ENCODE measurements at places on chromosomes 7 and 10.

DNA sequence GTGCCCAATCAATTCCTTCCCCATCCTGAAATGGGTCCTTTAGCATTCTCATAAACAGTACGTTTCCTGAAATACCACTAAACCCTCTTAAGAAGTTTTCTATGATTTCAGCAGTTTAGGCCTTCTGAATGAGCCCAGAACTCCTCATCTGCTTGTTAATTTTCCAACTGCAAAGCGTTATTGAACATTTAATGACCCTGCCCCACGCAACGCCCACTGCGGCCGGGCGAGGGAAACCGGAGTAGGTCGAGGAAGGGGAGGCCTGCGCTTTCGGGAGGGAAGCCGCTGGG, 608 bp upstream of the UBN2 start:
- DNase-seq: no peak

- DNase-seq: no peak
Observed at GRCh38 chr10:133614830-133615580, 11.6 kb downstream of the FRG2B start.

DNA sequence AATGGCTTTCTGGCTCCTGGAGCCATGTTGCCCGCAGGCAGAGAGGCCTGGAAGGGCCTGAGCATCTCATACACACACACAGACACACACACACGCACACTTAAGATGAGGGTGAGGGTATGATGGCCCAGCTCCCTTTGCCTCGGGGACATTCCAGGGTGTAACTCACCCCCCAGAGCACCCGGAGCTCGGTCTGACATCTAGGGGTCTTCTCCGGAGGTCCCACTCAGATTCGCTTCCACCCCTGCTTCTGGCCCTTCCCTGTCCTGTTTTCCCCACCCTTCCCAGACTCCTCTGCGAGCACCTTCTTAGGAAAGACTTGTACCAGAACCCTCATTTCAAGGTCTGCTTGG, 304.4 kb downstream of the GRID1 start:
- no peak for DNase-seq

GRCh38 chr7:138868711-138869110, 70.7 kb upstream of the ATP6V0A4 start:
- no peak for DNase-seq

DNA sequence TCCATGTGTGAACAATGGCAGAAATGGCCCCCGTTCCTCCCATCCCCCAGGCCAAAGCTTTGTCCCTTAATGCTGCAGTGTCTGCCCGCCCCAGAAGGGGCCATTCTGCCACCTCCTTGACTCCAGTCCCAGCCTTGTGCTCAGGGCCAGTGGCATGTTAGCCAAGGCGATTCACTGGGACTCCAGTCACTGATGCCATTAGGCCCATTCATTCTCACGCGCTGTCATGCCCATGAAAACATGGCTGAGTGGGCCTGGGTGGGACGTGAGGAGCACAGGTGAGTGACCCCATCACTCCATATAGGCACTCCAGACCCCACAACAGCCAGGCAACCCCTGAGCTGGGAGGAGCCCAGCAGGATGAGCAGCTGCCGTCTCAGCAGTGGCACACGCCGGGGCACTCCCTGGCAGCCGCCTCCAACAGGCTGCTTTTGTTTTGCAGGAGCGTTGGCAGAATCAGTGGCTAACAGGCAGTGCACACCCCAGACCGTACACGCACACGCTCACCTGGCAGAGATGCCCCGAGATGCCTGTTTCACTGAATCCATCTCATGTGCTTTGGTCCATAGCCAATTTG, 79.5 kb downstream of the TCERG1L start:
- no peak for DNase-seq

DNA sequence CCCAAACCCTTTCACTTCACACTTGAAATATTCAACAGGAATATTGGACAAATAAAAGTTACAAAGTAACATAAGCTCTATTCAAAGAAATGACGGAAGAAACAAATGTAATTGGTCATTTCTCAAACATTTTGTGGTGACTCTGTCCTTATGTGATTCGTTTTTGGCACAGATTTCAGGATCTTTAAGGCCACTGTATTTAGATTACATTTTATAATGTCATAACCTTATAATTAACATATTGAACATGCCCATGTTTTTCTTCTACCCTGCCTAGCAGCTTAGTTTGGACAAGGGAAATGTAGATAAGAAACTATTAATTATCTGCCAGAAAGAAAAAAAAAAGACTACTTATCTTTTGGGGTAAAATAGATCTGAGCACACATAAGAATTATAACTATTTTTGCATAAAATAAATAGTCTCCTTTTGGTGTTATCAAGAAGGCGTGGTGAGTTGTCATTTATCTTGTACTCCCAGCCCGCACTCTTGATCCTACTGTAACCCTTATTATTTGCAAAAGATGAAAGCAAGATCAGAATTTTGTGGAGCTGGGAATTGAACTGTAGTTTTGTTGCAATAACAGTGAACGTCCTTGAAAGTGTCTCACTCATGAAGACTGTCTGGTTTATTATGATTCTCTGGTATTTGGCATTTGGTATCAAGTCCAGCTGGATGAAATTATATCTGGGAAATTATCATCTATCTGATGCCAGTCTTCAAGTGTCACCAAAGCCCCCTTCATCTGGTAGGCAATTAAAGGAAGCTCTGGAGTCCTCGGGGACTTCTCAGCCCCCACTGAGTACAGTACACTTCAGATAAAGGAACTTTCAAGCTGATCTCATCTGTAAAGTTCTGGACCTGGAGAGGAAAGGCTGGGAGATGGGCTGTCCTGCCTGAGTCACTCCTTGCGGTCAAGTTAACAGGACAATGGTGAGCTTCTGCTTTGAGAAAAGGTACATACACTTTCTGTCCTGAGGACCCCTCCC, 175.7 kb upstream of the INHBA start:
- no peak for DNase-seq

DNA sequence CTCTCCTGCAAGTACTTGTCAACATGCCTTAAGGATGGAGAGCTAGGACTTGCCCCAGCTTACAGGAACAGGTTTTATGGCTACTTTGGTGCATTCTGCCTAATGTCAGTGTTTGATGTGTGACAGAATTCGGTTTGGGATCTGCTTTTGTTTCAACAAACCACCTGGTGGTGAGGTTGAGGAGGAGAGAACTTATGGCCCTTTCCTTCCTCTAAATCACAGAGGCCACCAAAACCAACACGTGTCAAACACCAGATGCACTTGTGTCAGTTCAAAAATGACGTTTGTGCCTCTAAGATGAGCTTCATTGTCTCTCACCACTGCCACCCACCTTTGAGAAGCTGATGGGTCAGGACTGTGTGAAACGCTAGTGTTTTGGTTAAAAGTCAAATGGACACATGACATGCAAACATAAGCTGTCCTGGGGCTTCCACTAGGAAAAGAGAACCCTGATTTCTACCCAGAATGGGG, 83.9 kb downstream of the OSBPL3 start:
- no peak for DNase-seq

- DNase-seq: peak; percentile 82
Observed at GRCh38 chr7:151248346-151249033, at the start of gene SMARCD3. SMARCD3 (minus strand) TSS chr7:151248694; CDS start chr7:151248562, 132 bp downstream.

GRCh38 chr10:117345143-117345542, 30.1 kb downstream of the PDZD8 start:
- no peak for DNase-seq
